KBM-7 (cell line): ENCODE measurements at places on chromosomes 2 and 18.

DNA sequence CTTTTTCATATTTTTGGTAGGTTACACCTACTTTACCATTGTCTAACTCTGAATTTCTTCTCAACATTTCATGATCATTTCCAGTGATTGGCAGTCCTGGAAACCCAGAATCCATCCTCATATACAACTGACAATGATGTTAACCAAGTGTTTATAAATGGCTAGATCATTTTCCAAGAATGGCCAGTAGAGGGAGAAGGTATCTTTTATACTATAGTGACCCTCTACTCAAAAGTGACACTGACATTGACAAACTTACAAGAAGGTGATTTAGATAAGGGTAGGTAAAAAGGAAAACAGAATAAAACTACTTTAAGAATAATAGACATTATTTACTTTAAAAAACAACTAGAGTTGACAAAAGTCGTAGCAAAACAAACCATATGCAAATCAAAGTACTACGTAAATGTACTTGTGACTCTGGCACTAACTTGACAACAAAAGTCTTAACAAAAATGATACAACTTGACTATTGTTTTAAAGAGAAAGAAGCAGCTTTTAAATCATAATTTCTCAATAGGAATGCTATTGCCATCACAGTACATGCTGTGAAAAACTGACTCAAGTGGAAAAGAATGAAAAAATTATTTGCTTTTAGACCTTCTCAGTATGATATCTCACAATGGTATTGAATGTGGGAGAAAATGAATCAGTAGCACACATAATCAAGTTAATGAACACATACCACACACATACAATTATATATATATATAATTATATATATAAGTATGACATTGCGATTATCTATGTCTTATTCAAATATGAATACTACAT, 76.6 kb upstream of the GRB14 start:
- peak; percentile 4 for DNase-seq

GRCh38 chr2:178870703-178871102, 63.5 kb upstream of the TTN start:
- no peak for DNase-seq

GRCh38 chr2:129805899-129806298, 173.6 kb upstream of the RAB6C start:
- no peak for DNase-seq

DNA sequence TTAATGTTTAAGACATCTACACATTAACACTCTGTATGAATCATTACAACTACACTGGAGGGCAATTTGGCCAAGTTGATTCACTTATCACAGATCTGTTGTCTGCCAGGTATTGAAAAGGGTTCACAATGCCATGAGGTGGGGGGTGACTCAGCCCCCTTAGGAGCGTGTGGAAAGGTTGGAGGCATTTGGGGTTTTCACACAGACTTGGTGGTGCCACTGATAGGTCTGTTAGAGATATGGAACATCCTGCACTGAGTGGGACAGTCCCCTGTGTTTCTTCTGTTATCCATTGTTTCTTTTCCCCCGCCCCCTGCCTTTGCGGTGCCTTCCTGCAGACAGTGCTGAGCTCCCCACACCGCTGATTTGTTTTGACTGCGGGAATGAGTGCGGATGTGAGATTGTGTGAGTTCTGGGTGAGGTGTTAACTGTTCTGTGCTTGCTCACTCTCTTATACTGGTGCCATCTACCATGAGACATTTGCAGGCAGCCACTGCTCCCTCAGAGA, 9.3 kb upstream of the TSN start:
- no peak for DNase-seq

GRCh38 chr2:203928849-203929248, 7.7 kb upstream of the ICOS start:
- peak; percentile 17 for DNase-seq

- DNase-seq: no peak
Observed at GRCh38 chr2:108407864-108408729, 30.3 kb downstream of the SULT1C4 start.
